ENCODE measurements at places on chromosomes 1 and 21. TPM values are rescaled to one million over a fixed set of nuclear protein-coding genes. Genes with fewer than 3 reads are reported as not detected.

- no peak for DNase-seq
These were observed 2.5 kb downstream of the IFI44 start for GRCh38 chr1:78652019-78652560.

Gene TTC34
- 0.48 TPM for total RNA-seq

DNA sequence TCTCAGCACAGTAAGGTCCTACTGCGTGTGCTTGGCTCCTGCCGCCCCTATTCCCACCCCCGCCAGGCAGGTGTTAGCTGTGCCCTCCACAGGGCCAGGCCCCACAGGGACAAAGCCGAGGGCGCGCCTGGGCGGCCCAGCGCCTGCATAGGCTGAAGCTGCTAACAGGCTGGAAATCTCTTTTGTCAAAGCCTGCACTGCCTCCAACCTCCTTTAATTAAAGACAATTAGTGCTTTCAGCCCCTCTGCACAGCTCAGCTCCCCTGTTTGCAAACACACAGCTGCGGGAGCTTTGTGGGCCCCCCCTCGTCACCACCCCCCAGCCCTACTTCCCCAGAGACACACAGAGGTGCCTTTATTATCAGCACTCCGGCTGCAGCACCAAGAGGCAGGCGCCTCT is 95.9 kb downstream of the EPHB2 start:
- no peak for DNase-seq

Gene LAX1
- total RNA-seq = 30.1 TPM

- no peak for DNase-seq
These were observed 992 bp upstream of the USP48 start for GRCh38 chr1:21783679-21784603.

GRCh38 chr1:90074970-90075391 is 80.1 kb downstream of the ZNF326 start:
- DNase-seq = no peak

DNA sequence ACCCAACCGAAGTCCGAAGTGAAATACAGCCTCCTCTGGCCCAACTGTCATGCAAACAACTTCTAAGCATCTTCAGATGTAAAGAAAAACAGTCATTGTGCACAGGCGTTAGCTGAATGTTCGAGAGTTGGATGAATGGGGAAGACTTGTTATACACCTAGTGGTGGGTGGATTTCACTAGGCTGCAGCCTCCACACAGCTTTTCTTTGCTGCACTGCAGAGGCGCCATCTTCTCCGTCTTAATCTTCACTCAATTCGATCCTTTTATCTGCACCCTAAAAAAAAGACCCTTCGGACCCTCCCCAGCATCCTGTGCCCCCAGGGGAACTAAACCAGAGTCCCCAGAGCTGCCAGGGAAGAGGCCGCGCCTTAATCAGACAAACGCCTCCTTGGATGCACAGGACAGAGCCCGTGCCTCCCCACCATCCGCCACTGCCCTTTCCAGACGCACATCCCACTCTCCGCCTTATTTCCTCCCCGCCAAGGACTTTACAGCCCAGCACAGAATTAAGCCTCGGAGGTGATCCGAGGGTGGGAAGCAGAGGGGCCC is 1.4 kb downstream of the APP start:
- DNase-seq = peak; percentile 29

DNA sequence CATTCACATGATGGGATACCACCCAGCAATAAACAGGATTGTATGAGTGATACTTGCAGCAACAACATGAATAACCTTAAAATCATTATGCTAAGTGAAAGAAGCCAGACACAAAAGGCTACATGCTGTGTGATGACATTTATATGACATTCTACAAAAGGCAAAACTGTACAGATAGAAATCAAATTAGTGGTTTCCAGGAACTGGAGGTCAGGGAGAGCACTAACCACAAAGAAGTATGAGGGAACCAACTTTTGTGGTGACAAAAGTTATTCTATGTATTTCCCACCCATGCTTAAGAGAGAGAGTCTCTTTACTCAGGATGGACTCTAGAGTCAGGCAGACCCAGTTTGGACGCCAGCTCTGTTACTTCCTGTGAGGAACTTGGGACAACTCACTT is 364.5 kb upstream of the DAB1 start:
- DNase-seq = no peak

DNA sequence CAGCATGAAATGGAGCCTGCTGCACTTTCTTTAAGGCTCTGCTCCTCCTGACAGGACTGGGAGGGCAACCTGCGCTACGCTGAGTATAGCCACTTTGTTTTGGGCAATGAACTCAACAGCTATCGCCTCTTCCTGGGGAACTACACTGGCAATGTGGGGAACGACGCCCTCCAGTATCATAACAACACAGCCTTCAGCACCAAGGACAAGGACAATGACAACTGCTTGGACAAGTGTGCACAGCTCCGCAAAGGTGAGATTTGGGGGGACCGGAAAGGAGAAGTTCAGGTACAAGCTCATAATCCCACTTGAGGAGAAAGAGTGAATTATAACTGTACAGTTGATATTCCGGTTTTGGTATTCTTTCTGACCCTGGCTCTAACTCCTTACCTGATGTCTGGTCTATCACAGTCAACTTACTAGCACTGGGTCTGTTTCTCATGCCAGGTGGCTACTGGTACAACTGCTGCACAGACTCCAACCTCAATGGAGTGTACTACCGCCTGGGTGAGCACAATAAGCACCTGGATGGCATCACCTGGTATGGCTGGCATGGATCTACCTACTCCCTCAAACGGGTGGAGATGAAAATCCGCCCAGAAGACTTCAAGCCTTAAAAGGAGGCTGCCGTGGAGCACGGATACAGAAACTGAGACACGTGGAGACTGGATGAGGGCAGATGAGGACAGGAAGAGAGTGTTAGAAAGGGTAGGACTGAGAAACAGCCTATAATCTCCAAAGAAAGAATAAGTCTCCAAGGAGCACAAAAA is 5.4 kb downstream of the ANGPTL7 start:
- no peak for DNase-seq

- DNase-seq = no peak
These were observed 315.9 kb downstream of the PDE4B start for GRCh38 chr1:66108624-66109023.

DNA sequence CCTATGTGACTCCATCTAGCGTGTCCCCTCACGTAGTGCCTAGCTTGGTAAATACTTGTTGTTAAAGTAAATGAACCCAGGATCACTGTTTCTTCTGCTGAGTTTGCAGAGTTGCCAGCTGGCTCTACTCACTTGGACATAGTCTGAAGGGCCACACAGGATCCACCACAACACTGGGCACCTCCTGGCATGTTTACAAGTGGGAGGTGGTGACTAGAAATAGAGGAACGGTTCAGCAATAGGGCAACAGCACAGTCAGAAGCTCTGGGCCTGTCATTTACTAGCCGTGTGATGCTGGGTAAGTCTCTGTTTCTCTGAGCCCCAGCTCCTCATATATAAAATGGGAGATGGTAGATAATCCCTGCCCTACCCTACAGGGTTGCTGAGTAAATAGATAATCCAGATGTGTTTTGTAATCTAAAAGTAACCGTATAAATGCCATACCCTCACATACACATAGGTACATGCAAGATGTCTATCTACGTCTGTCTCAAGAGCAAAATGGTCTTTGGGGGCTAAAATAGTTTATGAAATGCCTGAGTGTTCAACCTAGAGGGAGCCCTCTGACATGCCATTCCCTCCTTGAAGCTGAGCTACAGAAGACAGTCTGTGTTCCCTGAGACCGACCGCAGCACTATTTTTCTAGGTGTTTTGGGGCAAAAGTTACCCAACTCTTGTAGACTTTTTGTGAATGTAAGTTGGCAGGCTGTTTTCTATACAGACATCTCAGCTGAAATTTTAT is 20.5 kb downstream of the RNF220 start:
- DNase-seq = no peak

DNA sequence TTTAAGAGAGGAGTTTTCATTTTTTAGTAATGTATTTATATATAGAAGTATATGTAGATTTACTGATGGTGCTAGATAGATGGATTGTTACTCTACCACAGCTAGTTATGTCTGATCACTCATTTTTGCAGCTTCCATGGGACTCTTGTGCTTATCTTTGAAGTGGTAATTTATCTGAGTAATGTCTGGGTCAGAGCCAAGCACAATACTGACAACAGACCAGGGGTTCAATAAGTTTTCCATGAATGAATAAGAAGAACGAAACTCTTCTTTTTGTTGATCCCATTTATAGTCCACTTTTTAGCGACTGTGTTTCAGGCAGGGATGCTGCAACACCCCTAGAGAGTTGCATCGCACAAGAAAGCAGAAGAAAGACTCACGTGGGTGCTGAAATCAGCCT is 935.2 kb downstream of the PLA2G4A start:
- no peak for DNase-seq

GRCh38 chr1:16118706-16119105 is 37.2 kb downstream of the EPHA2 start:
- no peak for DNase-seq

- no peak for DNase-seq
These were observed 14.7 kb upstream of the RAP1A start for GRCh38 chr1:111604931-111605330.

DNA sequence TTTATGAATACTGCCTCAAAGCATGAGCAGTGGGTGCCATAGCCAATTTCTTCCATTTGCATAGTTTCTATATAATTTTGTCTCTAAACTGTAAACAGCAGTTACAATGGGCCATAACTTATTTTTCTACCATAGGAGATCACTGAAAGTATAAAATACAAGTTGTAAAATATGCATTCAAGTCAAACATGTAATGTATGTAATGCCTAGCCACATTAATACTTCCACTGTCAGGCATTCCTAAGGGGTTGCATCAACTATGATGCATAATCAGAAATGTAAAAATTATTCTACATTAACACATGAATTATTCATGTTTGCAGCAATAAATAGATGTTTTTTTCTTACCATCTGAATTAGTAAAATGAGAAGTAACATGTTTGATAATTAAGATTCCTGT is 560.3 kb upstream of the ZP4 start:
- DNase-seq = no peak

- no peak for DNase-seq
These were observed 210.1 kb upstream of the C1orf87 start for GRCh38 chr1:60283690-60284089.

Gene KRTAP19-1
- not detected for total RNA-seq

Gene TAS1R1
- total RNA-seq = not detected

Gene TSPAN2
- 0.26 TPM for total RNA-seq

Gene UBE2Q1
- total RNA-seq = 87.4 TPM

GRCh38 chr1:111361761-111362160 is 65.8 kb downstream of the OVGP1 start:
- no peak for DNase-seq

GRCh38 chr1:52916241-52916975 is 5.1 kb downstream of the ECHDC2 start:
- DNase-seq = no peak

DNA sequence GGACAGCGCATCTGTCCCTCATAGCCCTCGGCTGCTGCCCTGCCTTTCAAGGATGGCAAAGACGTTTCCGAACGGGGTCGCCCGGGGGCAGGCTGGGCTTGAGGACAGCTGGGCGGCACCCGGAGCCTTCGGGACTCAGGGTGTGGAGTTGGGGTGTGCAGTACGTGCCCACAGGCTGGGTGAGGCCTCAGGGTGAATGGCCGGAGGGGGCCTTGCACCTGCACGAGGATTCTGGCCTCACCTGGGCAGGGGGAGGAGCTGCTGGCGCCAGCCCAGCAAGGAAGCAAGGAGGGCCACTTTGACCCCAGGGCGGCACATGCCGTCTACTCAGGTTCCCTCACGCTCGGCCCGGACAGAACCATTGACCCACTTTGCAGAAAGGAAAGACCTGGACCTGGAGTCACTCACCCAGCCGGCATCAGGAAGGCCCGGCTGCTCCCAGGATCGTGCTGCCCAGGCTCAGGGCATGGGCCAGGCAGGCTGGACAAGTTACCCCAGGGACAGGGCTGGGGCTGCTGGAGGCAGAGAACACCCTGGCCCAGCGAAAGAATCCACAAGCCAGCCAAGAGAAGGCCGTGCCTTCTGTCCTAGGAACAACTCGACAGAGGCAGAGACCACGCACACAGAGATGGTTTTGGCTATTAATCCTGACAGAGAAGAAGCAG is 65.1 kb upstream of the TTC34 start:
- no peak for DNase-seq

DNA sequence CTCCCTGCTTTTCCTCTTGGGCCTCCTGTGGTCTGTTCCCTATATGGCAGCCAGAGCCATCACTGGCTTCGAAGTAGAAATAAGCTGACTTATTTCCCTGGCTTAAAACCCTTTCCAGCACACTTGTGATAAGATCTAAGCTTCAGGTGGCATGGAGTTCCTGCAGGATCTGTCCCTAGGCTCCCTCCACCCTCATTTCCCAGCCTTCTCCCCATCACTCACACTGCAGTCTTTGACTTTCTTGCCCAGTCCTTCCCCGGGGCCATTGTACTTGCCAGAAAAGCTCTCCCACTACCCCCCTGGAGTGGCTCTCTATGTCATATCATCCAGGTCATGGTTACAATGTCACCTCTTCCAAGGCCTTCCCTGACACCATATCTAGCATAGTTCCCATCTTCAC is 55.8 kb downstream of the KCNJ6 start:
- DNase-seq = no peak

DNA sequence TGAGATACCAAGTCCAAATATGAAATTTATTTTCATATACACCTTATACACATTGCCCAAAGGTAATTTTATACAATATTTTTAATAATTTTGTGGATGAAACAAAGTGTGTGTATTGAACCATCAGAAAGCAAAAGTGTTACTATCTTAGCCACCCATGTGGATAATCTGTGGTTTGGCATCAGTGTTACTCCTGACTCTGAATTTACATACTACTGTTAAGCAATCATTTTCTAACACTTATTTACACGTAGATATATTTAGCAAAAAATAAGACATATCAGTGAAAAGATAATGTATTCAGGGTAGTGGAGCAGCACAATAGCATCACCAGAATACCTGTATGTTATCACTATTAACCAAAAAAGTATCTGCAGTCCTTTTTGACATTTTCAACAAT is 23.8 kb downstream of the DENND2D start:
- no peak for DNase-seq

Gene RGS1
- 8.4 TPM for total RNA-seq

Gene PLEKHN1
- 0.85 TPM for total RNA-seq

- DNase-seq = peak; percentile 34
These were observed 101.5 kb upstream of the TLR5 start for GRCh38 chr1:223244366-223245103.

Gene PDZK1
- not detected for total RNA-seq

Data from activated naive CD8-positive, alpha-beta T cell treated with anti-CD3 and anti-CD28 coated beads for 36 hours (primary cell).